ENCODE measurements at places on chromosomes 2 and 18. TPM values are rescaled to one million over a fixed set of nuclear protein-coding genes. Genes with fewer than 3 reads are reported as not detected.

The VSNL1 gene
- not detected for total RNA-seq

The SLC11A1 gene
- 0.05 TPM for total RNA-seq

The C2orf66 gene
- total RNA-seq = not detected

The RAB1A gene
- total RNA-seq = 73.6 TPM

The KCNJ3 gene
- not detected for total RNA-seq

DNA sequence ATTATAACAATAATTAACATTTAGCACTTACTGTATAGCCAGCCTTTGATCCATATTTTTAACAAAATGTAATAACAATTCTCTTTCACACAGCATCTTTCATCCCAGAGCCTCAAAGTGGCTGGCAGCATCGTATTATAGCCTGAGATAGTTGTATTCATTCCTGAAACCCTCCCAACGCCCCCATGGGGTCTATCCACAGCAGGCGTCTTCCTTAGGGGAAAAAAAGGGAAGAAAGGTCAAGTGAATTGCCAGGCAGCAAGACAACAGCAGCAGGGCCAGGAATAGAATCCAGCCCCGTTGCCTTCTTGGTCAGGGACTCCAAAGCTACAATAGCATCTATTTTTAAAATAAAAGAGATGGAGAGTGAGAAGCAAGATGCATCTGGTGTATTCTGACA is 424.4 kb upstream of the ID2 start:
- no peak for DNase-seq

GRCh38 chr2:62461017-62461553 is 44.9 kb downstream of the TMEM17 start:
- DNase-seq = no peak

DNA sequence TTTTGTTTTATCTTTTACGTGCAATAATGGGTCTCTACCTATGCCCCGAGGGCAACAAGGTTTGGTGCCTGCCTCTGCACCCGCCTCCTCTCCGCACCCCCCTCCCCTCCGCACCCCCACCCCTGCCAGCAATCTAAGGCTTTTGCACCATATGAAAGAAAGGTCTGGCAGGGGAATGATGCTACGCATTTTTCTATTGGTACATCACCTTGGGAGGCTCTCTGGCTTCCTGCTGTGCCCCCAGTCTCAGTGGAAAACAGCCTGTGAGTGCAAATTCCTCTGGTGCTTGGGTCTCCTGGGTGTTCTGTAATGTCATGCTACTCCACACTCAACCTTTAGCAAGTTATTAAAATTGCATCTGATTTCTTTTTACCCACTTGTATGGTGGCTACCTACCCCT is 161.3 kb upstream of the SMAD7 start:
- no peak for DNase-seq

- no peak for DNase-seq
These were observed 141.7 kb downstream of the SH3RF3 start for GRCh38 chr2:109270505-109271312.

GRCh38 chr2:108778857-108779256 is 7.7 kb upstream of the CCDC138 start:
- DNase-seq = no peak

GRCh38 chr2:158817588-158817987 is 22.5 kb downstream of the DAPL1 start:
- DNase-seq = no peak

- DNase-seq = no peak
These were observed 1.5 kb downstream of the AP1S3 start for GRCh38 chr2:223835701-223836532.

DNA sequence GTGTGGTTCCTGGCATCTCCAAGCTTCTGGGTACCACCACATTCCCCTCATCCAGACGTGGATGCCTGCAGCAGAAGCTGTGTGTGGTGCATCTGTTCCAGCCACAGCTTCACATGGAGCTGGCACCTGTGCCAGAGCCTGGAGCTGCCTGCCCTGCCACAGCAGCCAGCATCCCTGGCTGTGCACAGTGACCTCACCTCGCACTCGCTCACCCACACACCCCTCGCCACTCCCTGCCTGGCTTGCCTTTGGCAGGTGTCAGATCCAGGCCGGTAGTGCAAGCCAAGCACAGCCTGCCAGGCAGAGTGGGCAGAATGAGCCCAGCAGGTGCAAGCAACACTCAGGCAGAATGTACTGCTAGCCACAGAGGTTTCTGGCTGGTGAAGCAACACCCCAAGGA is 59.9 kb upstream of the DYNC1I2 start:
- no peak for DNase-seq

GRCh38 chr18:22032392-22032961 is 136.9 kb upstream of the GATA6 start:
- no peak for DNase-seq
